Cerebellum (tissue), 4 donors: ENCODE measurements at places on chromosomes 2 and 18. TPM values are rescaled to one million over a fixed set of nuclear protein-coding genes. Genes with fewer than 3 reads are reported as not detected.

DYSF gene
- total RNA-seq = 1.4 TPM

TMEM17 gene
- 2.6 TPM for total RNA-seq

PRSS56 gene
- 0.18 TPM for total RNA-seq

GKN1 gene
- total RNA-seq = not detected

EHD3 gene
- 11.8 TPM for total RNA-seq

UGT1A8 gene
- not detected for total RNA-seq

RTTN gene
- 62.1 TPM for total RNA-seq

DPP10 gene
- 78.0 TPM for total RNA-seq
